ENCODE measurements at places on chromosomes 6 and 20.

GRCh38 chr6:112041535-112041934 lies 12.4 kb upstream of the CCN6 start:
- DNase-seq: no peak

GRCh38 chr6:11208267-11208666 lies 24.2 kb downstream of the NEDD9 start:
- DNase-seq: no peak

DNA sequence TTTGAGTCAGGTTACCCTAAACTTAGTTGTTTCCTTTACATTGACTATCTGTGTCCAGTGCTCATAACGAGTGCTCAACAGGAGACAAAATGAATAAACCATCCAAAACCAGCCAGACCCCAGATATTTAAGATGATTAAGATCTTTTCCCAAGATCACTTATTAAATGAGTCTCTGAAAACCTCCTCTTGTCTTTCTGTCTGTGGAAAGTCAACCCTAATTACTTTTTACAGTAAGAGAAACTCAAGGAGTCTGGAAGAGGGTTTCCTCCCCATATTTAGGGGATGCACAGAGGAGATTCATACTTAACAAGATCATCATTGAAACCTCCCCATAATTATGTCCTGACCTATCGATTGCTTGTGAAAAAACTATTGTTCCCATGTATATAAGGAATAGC lies 84.0 kb downstream of the CAP2 start:
- no peak for DNase-seq

DNA sequence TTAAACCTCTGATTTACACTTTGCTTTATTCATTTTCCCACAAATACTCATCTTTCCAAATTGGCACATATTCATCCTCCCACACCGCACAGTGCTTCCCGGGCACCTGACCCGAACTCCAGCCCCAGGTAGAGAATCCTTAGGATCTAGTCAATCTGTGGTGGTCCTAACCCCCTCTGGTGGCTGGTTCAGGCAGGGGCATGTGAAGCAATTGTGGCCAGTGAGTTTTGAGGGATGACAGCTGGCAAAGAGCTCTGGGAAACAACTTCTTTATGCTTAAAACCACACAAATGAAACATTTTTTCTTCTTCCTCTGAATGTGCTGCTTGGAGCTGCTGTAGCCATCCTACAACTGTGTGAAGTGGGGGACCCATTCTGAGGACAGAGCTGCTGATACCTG lies 54.7 kb downstream of the ELOVL5 start:
- no peak for DNase-seq
